Skin of body (tissue), 3 donors: ENCODE measurements at places on chromosomes 12 and 14.

DNA sequence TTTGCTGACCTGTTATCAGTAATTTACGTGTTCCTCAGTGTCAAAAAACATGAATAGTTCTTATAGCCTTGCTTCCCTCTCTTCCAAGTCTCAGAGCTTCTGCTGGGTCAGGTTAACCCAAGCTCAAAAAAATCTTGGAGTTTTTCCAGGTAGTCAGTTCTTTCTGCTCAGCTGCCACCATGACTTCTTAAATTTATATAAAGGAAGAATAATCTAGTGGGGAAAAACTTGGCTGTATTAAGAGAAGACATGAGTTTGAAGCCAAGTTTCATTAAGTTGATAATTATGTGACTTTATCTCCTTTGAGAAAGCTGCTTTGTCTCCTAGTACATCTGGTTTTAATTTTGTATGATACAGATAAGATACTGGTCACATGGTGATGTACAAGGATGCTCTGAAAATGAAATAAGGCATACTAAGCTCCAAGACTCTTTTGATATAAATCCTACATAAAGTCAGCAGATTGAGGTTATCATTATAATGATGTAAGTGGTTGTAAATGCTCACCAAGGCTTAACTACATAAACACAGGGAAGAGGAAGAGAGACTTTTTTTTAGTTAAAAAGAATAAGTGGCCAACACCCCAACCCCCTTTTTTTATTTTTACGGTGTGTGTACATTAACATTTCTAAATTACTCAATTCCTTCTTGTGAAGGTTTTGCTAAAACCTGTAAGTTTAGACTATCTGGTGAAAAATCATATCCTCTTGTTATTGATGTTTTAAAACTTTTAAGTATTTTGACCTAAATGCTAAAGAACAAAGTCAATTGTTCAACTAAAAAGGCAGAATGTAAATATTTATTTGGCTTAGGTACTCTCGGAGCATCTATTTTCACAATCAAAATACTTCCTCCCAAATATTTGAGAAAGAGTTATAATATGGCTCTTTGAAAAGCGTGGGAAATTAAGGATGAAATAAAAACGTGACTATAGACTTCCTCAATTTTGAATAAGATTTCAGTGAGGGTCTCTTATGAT lies 84.1 kb upstream of the SLC38A2 start:
- no peak for DNase-seq

GRCh38 chr12:58648176-58648575 lies 272.1 kb downstream of the LRIG3 start:
- no peak for DNase-seq

DNA sequence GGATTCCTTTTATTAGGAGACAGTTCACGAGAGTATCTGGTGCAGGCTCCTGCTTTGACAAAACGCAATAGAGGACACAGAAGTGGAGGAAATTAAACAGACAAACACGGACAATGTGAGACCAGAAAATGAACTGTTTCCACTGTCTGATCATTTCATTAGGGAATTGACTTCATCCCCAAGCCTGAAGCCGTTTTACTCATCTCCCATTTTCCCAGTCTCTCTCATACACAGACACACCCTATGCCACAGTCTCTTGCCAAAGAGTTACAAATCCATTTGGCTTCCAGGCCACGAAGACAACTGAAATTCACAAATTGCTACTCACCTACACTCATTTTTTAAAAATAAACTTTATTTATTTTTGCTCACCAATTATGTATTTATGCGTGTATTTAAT lies 1087.8 kb upstream of the TMEM132C start:
- peak; percentile 26 for DNase-seq

DNA sequence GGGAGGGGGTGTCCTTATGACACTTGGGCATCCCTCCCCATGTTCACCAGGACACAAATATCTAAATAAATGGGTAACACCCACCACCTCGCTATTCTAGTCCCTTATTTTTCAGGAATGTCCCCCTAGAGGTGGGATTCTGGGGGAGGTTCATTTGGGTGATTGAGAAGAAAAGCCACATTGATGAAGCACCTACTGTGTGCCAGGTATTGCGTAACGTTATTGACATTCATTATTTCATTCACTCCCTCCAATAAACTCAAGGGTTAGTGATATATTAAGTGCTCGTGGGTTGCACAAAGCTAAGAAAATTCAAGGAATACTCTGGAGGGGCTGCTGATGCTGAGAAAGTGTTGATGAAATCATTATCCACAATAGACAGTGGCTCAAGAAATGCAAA lies 92.5 kb upstream of the NOS1 start:
- no peak for DNase-seq

DNA sequence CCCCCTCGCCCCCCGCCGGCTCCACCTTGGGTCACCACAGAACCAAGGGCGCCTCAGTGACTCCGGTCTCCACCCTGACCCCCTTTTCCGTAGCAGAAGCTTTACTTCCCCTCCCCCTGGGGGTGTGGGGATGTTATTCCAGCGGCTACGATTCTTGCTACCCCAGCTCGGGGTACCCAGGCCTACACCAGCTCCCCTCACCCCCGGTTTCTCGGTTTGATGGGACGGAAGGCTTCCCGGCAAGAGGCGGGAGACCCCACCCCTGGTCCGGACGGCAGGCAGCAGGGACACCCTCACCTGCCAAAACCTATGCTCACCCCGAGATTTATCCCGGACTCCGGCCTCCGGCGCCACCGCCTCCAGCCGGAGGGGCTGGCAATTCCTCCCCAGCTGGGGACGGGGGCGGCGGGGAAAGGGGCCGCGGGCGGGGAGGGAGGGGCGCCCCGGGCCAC lies 619 bp downstream of the RAB15 start:
- DNase-seq = no peak

GRCh38 chr14:73958591-73958990 lies 8.5 kb downstream of the COQ6 start:
- DNase-seq = no peak

DNA sequence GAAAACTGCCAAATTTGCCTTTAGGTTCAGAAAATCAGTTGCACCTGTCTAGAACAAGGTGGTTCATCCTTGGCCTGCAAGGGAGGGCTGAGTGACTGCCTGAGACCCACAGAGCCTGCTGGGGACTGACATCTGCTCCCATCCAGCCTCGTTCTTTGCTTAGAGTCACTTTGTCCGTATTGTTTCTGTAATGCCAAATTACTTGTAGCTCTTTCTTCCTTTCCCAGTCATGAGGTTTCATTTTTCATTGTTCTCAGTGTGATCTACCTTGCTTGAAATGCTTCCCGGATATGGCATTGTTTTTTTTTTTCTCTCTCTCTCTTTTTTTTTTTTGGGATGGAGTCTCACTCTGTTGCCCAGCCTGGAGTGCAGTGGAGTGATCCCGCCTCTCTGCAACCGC lies 21.3 kb downstream of the TSPAN9 start:
- DNase-seq = no peak

- peak; percentile 53 for DNase-seq
Observed at GRCh38 chr14:74860899-74861733, 14.8 kb downstream of the PROX2 start.
